Hair follicle dermal papilla cell (primary cell): ENCODE measurements at places on chromosomes 1 and 21. TPM values are rescaled to one million over a fixed set of nuclear protein-coding genes. Genes with fewer than 3 reads are reported as not detected.

The PLA2G2F gene
- not detected in 2 replicates for total RNA-seq

The CD5L gene
- total RNA-seq = not detected in 2 replicates

The DPT gene
- total RNA-seq = 2.4 and 10.2 TPM in 2 replicates

The BEND5 gene
- 0.32 and 0.85 TPM in 2 replicates for total RNA-seq

The ELF3 gene
- total RNA-seq = 0.49 and 0.81 TPM in 2 replicates

The SRGAP2B gene
- 43.8 and 46.9 TPM in 2 replicates for total RNA-seq
